ENCODE measurements at places on chromosomes 1 and 21.

GRCh38 chr1:151130987-151131586 lies 15.3 kb downstream of the SEMA6C start:
- no peak for DNase-seq

GRCh38 chr1:63797056-63797726 lies 23.4 kb downstream of the ROR1 start:
- DNase-seq = peak; percentile 90

DNA sequence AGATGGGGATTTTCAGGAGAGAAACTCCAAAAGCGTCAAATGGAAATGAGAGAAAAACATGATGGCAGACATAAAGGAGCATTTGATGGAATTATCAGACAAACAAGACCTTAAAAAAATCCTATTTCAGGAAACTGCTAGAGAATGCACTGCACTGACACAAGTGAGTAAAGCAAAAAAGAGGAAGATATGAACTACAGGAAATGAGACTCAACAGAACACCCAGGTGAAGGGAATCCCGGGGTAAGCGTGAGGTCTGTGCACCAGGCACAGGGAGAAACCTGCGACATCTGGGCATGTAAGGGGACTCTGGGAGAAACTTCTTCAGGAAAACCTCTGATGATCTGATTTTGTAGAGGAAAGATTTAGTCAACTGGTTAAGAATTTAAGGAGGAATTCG lies 2.8 kb downstream of the TARBP1 start:
- DNase-seq = no peak

DNA sequence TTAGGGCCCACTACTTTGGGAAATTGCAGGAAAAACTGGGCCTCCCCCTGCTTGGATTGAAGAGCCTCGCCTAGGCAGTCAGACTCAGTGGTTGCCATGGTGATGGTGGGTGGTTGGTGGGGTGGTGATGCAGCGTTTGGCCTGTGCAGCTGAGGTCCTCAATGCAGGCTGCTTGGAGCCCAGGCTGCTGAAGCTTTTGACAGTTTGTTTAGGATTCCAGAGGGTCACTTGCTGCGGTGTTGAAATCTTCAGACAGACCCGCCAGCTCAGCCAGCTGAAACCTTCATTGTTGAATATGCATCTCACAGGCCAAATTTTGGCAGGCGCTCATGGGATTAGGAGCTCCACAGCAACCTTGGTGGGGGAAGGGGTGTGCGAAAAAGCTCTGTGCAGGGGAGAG lies 67.9 kb downstream of the CACNA1E start:
- no peak for DNase-seq

DNA sequence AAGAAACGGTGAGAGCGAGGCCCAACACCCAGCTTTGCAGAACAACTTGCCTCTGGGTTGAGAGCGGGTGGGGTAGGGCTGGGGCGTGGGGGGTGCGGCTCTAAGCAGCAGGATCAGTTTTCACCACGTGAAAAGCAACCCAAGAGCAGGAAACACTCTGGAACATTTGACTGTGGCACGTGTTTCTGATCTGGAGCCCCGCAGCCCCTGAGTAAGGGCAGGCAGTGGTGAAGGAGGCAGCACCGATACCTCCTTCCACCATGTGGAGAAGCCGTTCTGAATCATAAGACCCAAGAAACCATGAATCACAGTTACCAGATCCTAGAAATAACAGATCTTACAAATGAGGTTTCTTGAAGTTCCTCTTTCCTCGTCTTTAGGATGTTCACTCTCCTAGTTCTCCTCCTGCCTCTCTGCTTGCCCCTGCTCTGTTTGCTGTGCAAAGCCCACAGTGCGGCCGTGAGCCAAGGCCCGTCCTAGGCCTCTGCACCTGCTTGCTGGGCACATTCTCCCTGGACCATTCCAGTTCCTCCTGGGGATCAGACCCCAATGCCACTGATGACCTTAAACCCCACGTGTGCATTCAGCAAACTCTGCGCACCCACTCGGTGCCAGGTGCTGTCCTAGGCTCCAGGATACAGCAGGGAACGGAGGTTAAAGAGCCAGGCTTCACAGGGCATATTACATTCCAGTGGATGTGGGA lies 31.9 kb downstream of the SLC1A7 start:
- no peak for DNase-seq

- no peak for DNase-seq
Observed at GRCh38 chr1:98817821-98818220, 156.3 kb downstream of the SNX7 start.

- DNase-seq = no peak
Observed at GRCh38 chr1:12548973-12549459, 69.0 kb downstream of the DHRS3 start.
